ENCODE measurements at places on chromosomes 5 and 9.

- no peak for DNase-seq
These were observed 40.0 kb downstream of the PTGES start for GRCh38 chr9:129712634-129713401.

DNA sequence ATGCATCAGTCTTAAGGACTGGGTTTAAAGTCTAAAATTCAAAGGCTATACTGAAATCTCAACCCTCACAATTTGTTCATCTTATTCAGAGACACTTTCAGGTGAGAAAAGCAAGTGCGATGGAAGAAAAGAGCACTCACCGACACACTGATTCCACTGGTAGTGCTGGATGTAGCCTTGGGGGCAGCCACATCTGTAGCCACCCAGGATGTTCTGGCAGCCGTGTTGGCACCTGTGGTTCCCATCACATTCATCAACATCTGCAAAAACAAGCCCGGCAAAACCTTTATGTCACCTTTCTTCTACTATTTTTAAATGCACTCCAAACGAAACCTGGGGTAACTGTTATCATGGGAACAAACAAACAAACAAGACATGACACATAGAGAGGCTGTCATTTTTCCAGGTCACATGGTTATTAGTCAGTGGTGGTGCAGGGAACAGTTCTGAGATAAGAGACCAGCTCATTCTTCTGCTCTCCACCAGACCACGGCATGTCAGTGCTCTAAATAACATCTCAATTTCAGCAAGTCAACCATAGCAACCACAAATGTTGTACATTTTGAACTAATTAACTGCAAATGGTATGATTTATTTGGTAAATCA, 188.4 kb downstream of the SLC12A2 start:
- no peak for DNase-seq

DNA sequence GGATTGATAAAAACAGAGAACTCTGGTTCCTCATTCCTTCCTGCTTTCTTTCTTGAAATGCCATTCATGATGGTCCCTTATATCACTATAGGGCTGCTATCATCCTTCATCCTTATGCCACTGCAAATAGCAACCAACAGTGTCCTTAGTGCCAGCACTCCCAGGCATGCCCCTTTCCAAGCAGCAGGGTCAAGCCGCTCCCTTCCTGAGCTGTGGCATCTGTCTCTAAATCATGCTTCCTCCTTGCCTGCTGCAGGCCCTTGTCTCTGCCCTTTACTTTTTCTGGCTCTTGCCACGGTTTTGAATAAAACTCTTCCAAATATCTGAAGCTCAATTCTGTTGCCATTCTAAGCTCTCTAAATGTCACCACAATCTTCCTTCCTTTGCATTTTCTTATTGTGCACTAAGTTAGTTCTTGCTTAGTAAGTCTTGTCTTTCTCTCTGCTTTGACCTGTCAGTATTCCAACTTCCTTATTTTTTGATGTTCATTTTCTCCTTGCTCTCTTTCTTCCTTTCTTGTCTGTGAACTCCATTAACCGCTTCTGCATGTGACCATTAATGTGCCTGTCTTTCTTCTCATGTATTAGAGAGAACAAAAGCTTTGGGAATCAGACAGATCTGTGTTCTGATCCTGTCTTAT, 19.9 kb downstream of the TLR4 start:
- no peak for DNase-seq

DNA sequence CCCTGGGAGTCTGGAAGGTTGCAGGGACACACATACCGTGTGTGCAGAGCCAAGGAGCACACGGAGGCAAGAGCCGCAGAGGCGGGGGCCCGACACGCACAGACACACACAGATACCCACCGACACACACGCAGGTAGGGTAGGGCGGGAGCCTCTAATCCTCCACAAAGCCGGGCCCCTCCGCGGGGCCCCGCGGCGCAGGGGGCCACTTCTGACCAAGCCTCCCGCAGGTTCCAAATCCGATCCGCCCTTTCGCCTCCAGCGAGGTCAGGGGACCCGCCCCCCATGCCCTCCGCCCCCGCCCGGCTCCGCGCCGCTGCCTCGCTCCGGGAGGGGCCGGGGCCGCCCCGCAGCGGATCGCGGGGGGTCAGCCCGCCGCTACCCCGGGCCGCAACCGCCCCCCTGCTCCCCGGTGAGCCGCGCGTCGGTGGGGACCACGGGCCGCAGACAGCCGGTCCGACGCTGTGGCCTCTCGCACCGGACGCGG, 1.4 kb upstream of the LMX1B start:
- no peak for DNase-seq

GRCh38 chr5:170293273-170293672, 4.3 kb downstream of the LCP2 start:
- DNase-seq = no peak

GRCh38 chr9:81605170-81605670, 84.1 kb downstream of the TLE1 start:
- no peak for DNase-seq

DNA sequence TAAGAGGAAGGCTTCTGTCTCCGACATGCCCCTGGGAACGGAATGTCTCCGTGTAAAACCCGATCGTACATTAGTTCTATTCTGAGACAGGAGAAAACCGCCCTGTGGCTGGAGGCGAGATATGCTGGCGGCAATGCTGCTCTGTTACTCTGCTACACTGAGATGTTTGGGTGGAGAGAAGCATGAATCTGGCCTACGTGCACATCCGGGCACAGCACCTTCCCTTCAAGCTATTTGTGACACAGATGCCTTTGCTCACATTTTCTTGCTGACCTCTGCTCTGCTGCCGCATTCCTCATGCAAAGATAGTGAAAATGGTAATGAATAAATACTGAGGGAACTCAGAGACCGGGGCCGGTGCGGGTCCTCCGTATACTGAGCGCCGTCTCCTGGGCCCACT, 2.2 kb upstream of the DPP7 start:
- no peak for DNase-seq

DNA sequence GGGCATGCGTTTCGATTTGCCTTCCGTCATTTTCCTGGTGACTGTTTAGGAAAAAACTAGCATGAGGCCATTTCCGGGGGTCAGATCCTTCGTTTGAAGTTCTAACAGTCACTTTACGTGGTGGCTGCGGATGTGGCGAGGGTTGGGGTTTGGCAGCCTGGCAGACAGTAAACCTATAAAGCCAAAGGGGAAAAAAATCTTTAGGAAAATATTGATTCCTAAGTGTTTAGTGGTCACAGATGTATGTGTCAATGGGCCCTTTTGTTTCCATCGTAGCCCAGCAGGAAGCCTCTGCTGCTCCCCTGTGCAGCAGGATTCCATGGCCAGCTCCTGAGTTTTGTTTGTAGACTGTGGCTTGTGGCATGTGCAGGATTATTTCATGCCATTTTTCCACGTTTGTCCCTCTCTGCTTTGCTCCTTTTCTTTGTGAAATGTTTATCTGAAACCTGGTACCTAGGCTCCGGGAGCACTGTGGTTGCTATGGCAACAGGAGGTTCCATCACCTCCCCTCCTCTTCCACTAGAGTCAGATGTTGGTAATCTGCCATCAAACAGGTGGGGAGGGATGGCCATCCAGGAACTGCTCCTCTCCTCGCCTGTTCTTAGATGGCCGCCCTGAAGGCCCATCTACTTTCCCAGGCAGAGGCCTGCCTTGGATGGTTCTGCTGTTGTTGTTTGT, 202.3 kb downstream of the AOPEP start:
- no peak for DNase-seq

DNA sequence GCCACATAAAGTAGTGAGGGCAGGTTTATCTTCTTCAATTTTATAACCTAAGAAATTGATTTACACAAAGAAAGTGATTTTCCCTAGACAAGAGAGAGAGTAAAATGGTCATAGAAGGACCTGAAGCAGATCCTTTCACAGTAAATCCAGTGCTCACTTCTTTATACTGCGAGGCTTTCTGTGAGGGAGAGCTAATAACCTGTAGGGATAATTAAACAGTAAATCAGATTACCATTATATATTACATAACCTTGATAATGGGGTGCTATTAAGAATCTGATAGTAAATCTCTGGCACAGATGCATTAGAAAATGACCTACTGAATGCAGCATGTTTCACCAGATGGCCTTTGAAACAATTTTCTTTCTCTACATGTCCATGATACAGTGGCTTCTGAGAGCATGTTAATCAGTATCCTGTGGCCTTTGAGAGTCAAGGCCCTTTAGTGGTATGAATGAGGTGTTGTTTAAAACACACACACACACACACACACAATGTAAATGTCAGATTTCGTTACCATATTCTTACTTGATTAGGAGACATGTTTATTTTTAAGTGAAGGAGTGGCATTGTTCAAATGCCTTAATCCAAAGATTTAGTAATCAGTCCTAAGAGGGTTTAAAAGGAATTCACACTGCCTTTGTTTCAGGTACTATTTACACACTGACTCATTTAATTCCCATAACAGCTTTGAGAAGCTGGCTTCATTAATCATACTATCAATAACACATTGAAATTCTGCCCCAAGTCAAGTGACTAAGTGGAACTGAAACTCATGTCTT, 124.7 kb downstream of the ALDH1A1 start:
- no peak for DNase-seq

- no peak for DNase-seq
These were observed 30.5 kb downstream of the TSSK1B start for GRCh38 chr5:113404269-113404668.

- no peak for DNase-seq
These were observed 178.2 kb upstream of the FBXL7 start for GRCh38 chr5:15321776-15322175.

- DNase-seq = peak; percentile 56
These were observed 423.8 kb downstream of the SPOCK1 start for GRCh38 chr5:137075163-137075970.

DNA sequence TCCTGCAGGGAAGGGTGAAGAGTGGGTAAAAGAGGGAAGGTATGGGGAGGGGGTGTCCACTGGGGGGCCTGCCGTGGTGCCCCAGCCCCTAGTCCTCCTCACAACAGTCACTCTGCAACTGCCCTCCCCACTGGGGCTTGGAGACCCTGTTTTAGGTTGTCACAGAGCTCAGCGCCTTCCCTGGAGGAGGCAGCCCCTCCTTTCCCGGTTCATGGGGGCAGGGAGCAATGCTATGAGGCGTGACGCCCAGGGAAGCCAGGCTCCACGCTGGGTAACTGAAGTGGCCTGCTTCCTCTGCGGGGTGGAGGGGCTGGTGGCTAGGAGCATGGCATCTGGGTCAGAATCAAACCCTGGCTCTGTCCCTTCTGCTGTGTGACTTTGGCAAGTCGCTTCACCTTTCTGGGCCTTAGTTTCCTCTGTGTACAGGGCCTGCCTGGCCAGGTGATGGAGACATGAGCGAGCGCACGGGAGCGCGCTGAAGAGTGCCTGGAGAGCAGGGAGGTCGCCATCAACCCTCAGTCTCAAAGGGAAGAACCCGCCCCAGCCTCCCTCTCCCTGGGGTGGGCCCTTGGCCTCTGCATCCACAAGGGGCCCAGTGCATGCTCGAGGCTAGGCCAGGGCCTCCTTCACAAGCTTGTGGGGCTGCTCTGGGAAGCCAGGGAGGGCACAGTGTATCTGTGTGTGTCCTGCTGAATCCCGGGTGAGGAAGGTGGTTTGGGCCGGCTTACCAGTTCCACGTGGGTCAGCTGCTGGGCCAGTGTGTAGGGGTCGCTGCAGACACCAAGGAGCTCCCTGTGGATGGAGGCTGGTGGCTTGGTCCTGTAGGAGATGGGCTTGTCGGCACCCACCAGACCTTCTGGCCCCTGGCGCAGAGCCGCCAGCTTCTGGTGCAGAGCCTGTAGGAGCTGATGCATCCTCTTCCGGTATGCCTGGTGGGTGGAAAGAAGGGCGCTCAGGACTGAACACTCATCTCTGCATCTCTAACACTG, 56.4 kb upstream of the RNF130 start:
- no peak for DNase-seq

DNA sequence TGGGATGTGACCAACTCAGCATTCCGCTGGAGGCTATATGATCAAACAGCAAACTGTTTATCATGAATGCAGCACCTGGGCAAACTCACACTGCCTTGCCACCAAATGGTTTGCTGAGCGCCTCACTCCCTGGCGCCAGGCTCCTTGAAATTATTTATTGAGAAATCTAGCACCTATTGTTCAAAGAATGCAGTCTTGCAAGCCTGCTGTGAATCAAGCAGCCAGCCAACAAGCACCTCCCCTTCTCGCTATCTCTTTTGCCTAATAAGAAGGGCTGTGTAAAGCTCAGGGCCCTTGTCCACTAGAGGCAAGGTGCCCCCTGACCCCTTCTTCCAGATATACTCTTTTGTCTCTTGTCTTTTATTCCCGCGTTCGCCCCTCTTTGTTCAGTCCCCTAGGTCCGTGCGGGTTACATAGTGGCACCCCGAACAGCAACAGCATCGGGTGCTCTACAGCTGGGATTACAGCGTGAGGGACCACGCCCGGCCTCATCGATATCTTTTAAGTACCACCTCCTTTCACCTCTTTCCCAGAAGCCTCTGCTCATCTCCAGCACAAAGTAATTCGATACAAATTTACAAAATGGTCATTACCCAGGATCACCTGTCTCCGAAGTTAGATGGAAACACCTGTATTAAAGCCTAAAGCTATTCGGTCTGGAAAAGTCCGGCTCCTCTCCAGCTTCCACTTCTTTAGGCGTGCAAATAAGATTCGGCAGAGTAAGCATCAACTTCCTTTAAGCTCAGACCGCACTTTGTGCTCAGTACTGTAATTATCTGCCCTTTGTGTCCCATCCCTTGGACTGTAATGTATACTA, 896 bp downstream of the RIGI start:
- no peak for DNase-seq

DNA sequence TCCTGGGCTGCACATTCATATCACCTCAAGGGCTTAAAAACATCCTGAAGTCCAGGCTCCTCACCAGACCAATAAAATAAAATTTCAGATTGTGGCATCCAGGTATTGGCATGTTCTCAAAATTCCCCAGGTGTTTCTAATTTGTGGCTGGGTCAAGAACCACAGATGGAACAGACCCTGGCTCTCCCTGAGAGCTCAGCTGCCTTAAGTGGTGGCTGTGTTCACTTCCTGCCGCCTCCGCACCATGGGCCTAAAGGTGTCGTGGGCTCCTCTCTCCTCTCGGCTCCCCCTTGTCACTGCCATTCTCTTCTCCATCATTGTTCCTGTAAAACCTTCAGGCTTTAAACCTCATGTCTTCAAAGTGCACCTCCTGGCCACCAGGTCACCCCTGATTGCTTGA, 17.8 kb upstream of the CCNJL start:
- DNase-seq = no peak

GRCh38 chr9:98132806-98133631, 14.0 kb upstream of the TRIM14 start:
- DNase-seq = peak; percentile 86

- DNase-seq = no peak
These were observed 42.5 kb downstream of the FNIP1 start for GRCh38 chr5:131754363-131754762.

GRCh38 chr9:38134611-38135237, 65.7 kb upstream of the SHB start:
- no peak for DNase-seq

GRCh38 chr5:99179206-99179605, 250.4 kb upstream of the CHD1 start:
- DNase-seq = no peak

GRCh38 chr5:131965826-131966415, 20.5 kb upstream of the MEIKIN start:
- DNase-seq = no peak

GRCh38 chr5:169204788-169205400, 96.0 kb downstream of the SLIT3 start:
- no peak for DNase-seq
